ENCODE measurements at places on chromosomes 2 and 18. TPM values are rescaled to one million over a fixed set of nuclear protein-coding genes. Genes with fewer than 3 reads are reported as not detected.

IFT172 gene
- 21.4 TPM for total RNA-seq

C2orf92 gene
- total RNA-seq: 4.7 TPM

DSG4 gene
- total RNA-seq: not detected

RAMP1 gene
- 31.8 TPM for total RNA-seq

PLEK gene
- 9.4 TPM for total RNA-seq

HOXD10 gene
- total RNA-seq: 0.52 TPM

UBE2E3 gene
- 108 TPM for total RNA-seq

CYP26B1 gene
- total RNA-seq: 6.8 TPM

GPR35 gene
- 1.0 TPM for total RNA-seq

SLC5A7 gene
- total RNA-seq: under 0.01 TPM

CACNB4 gene
- total RNA-seq: 7.8 TPM

CRACDL gene
- total RNA-seq: 0.52 TPM

FAM110C gene
- total RNA-seq: under 0.01 TPM

FAP gene
- 70.5 TPM for total RNA-seq

AMER3 gene
- total RNA-seq: not detected

ASXL3 gene
- 7.3 TPM for total RNA-seq

C2orf72 gene
- total RNA-seq: 1.0 TPM

CRYBA2 gene
- not detected for total RNA-seq

TGFA gene
- total RNA-seq: under 0.01 TPM

PFN4 gene
- not detected for total RNA-seq

CHCHD5 gene
- 10.4 TPM for total RNA-seq

PTCD3 gene
- total RNA-seq: 87.2 TPM

UNC80 gene
- 2.1 TPM for total RNA-seq

INSIG2 gene
- total RNA-seq: 13.0 TPM

SERPINB3 gene
- not detected for total RNA-seq

VAMP5 gene
- 17.7 TPM for total RNA-seq

NTSR2 gene
- not detected for total RNA-seq

B4GALT6 gene
- 3.1 TPM for total RNA-seq

ST8SIA3 gene
- not detected for total RNA-seq

SCN3A gene
- 0.52 TPM for total RNA-seq

ASB18 gene
- 3.1 TPM for total RNA-seq

CNDP1 gene
- total RNA-seq: not detected

EML4 gene
- total RNA-seq: 32.9 TPM

ZFP36L2 gene
- 14.1 TPM for total RNA-seq

Measured in skeletal muscle tissue (tissue), 5 donors.